Stimulated activated naive CD8-positive, alpha-beta T cell treated with anti-CD3 and anti-CD28 coated beads, Interleukin-15, amount 100 ng/mL, for 72 hours (primary cell): ENCODE measurements at places on chromosomes 6 and 20.
A peak's percentile ranks its signal among the peaks of the same experiment; 100 is the strongest.

- DNase-seq, result no peak
Observed at GRCh38 chr6:109623288-109623687, 67.7 kb downstream of the AK9 start.

DNA sequence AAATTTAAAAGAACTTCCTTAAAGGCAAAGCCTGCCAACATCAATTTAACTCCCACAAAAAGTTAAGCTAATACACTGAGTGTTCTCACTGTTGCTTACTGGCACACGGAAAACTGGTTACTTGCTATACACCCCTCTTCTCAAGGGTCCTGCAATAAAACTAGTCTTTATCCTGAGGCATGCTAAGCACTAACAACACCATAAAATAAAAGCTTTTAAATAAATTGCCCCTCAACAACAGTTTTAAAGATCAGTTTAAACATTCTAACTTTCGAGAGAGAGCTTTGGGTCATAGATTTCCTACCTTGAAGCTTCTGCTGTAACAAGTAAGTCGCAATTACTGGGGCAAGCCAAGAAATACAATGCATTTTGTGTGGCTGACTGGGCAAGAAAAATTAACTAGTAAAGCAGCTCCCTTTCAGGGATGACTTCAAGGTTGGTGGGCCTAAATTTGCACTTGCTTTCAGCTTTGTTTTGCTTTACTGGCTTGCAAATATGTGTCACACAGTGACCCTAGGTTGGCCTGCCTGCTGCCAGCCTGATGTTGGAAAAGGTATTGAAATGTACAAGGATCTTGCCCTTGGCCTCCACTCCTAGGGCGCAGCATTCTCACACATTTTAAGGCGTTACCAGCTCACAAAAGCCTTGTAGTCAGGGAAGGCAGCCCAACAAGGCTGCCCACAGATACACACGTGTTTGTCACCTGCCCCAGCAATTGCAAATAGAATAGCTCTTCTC, 4.0 kb upstream of the HEY2 start:
- DNase-seq, result no peak

DNA sequence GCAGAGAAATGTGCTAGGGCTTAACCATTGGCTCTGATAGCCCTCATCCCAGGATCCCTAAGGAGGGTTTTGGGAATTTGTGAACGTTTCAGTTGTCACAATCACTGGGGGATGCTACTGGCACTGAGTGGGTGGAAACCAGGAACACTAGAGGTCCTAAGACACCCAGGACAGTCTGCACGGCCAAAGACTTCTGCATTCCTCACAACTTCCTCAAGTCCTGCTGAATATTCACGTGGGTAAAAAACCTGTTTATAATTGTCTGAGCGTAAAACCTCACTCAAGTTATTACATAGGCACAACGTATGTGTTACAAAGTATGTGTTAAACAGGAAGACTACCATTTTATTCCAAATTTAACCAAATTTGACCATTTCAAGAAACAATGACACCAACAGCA, 52.4 kb downstream of the GMDS start:
- DNase-seq, result no peak

- peak; percentile 48 for DNase-seq
Observed at GRCh38 chr6:14711056-14711703, 534.7 kb upstream of the JARID2 start.

- DNase-seq, result no peak
Observed at GRCh38 chr20:54633374-54634355, 158.3 kb downstream of the DOK5 start.

DNA sequence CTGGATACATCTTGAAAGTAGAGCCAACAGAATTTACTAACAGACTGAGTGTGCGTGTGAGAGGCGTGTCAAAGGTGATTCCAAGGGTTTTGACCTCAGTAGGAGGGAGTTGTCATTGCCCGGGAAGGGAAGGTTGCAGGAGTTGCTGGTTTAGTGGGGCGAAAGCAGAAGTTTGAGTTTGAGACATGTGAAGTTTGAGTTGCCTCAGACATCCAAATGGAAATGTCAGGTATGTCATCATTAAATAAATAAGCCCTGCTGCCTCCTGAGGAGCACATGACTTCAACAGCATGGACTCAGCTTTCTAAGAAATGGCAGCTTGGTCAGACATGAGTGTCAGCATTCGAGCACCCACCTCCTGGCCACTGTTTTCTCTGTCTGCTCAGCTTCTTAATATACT, 26.6 kb upstream of the TGM2 start:
- DNase-seq, result no peak

DNA sequence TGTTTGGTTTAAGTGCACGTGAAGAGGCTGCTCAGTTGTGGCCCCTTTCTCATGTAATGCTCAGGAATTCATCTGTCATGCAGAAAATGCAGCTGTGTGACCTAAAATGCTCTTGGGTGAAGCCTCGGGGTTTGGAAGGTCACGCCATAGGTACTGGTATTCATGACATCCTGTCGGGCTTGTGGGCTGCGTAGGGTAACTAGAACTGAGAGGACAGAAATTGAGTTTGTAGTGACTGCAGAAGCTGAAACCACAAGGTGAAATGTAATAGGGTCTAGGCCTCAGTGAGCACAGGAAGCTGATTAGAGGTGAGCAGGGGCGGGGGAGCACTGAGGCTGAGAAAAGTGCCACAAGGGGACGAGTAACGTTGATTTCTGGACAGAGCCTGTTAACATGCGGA, 128.8 kb downstream of the SOBP start:
- peak; percentile 75 for DNase-seq

- no peak for DNase-seq
Observed at GRCh38 chr6:155085582-155086257, 90.6 kb downstream of the TIAM2 start.

- DNase-seq, result no peak
Observed at GRCh38 chr20:35866418-35867202, 87.7 kb downstream of the SCAND1 start.
